ENCODE measurements at places on chromosomes 5 and 9. TPM values are rescaled to one million over a fixed set of nuclear protein-coding genes. Genes with fewer than 3 reads are reported as not detected.

The PIP5K1B gene
- total RNA-seq = 0.80 TPM

The SLC34A3 gene
- total RNA-seq = not detected

The GGTA1 gene
- 29.6 TPM for total RNA-seq

The GBGT1 gene
- total RNA-seq = 21.3 TPM

The FOXI1 gene
- 7.9 TPM for total RNA-seq

The RECK gene
- 25.6 TPM for total RNA-seq

The SAP30L gene
- total RNA-seq = 43.7 TPM

The ADAMTS2 gene
- total RNA-seq = 11.3 TPM

The SLC36A2 gene
- total RNA-seq = 0.16 TPM

The FBLL1 gene
- total RNA-seq = 1.6 TPM

The ACTBL2 gene
- not detected for total RNA-seq

The IL5 gene
- not detected for total RNA-seq

The PPP2R2B gene
- 1.6 TPM for total RNA-seq

The LCN15 gene
- total RNA-seq = not detected

The ZNF483 gene
- total RNA-seq = 16.4 TPM

The SLC6A7 gene
- total RNA-seq = not detected

The WHRN gene
- 2.4 TPM for total RNA-seq

The SLC36A3 gene
- total RNA-seq = not detected

The FBN2 gene
- total RNA-seq = 1.8 TPM

The LHX3 gene
- total RNA-seq = not detected

The PCDHAC1 gene
- 2.5 TPM for total RNA-seq

The IL9 gene
- total RNA-seq = not detected

The SLC34A1 gene
- not detected for total RNA-seq

The ZNG1C gene
- 17.1 TPM for total RNA-seq

The SPATA31D4 gene
- not detected for total RNA-seq

The RNF14 gene
- 60.6 TPM for total RNA-seq

The PCDHB2 gene
- total RNA-seq = 3.8 TPM

The PCDHA7 gene
- total RNA-seq = 1.3 TPM

The BARHL1 gene
- not detected for total RNA-seq

The SPEF2 gene
- total RNA-seq = 11.5 TPM

The SNCB gene
- total RNA-seq = not detected

The CCNG1 gene
- total RNA-seq = 178 TPM

The FOXD4 gene
- 0.33 TPM for total RNA-seq

The ZFP2 gene
- total RNA-seq = 2.1 TPM

The INVS gene
- total RNA-seq = 34.7 TPM

The NR6A1 gene
- total RNA-seq = 3.9 TPM

The ADAMTS12 gene
- total RNA-seq = 4.4 TPM

The PRDM9 gene
- total RNA-seq = not detected

The RAB14 gene
- total RNA-seq = 41.3 TPM

The TMEM232 gene
- 6.4 TPM for total RNA-seq

The AQP3 gene
- 19.0 TPM for total RNA-seq

The CPEB4 gene
- 49.9 TPM for total RNA-seq

The SPAAR gene
- total RNA-seq = 13.4 TPM

The AHRR gene
- total RNA-seq = 0.98 TPM

The HSPB3 gene
- not detected for total RNA-seq

The LECT2 gene
- not detected for total RNA-seq

The GMCL2 gene
- not detected for total RNA-seq

The MAT2B gene
- total RNA-seq = 55.4 TPM

The SPOCK1 gene
- total RNA-seq = 52.0 TPM

The TRIM7 gene
- 5.4 TPM for total RNA-seq

The DNAH5 gene
- total RNA-seq = 14.4 TPM

The NUTM2G gene
- not detected for total RNA-seq

Data from breast epithelium (tissue), 4 donors.